ENCODE measurements at places on chromosomes 7 and 10.

DNA sequence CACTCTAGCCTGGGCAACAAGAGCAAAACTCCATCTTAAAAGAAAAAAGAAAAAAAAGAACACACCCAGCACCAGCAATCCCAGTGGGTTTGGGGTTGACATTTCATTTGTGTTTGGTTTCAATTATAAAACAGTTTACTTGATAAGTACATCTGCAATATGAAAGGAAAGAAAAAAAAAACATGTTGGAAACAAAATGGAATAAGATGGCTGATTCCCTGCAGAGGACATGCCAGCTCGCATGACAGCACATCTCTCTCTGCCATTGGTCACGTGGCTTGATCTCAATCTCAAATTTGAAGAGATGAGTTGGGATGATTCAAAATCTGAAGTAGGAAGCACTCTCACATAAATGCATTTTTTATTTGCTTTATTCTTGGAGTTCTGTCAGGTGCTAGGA is 28.0 kb downstream of the MYOF start:
- H3K36me3 ChIP-seq: peaks cover 62% of the 10 kb centered on the region
- no peak overlapping the region for H3K4me3 ChIP-seq
- no peak for DNase-seq
- peak overlapping the region; percentile 32 for H3K27ac ChIP-seq

GRCh38 chr7:76267894-76268183 is 34.6 kb upstream of the HSPB1 start:
- no peak overlapping the region for H3K4me3 ChIP-seq
- no peak overlapping the region for H3K27ac ChIP-seq
- no peak for DNase-seq
- H3K36me3 ChIP-seq: no peaks in the 10 kb centered on the region

GRCh38 chr7:116211913-116212596 is 1.7 kb downstream of the TES start:
- H3K36me3 ChIP-seq: no peaks in the 10 kb centered on the region
- no peaks in the 10 kb centered on the region for H3K27me3 ChIP-seq
- peak; percentile 43 for DNase-seq
- H3K4me3 ChIP-seq: peak overlapping the region; percentile 91

DNA sequence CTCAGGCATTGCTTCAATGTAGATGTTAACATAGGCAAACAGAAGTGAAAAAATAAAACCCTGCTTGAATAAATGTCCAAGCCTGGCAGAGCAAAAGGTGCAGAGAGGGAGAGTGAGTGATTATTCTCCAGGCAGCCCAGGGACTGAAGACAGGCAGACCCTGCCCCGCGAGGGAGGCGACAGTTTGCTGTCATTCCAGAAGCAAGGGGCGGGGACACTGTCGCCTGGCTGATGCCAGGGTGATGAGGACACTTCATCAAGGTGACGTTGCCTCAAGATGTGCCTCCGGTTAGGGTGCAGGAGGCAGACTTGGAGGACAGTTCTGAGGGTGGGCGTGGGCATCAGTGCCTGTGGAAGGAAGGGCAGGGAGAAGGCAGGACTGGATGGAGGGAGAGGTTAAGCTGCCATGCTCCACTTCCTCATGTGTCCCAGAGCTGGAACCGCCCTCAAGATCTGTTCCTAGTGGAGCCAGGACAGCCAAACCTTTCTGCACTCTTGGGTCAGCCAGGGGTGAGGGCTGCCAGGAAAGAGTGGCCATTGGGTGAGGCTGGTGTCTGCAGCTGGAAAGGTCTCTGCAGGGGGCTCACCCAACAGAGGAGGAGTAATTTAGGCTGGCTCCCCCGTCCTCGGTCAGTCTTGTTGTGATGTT is 560.5 kb upstream of the MKI67 start:
- no peak overlapping the region for H3K27ac ChIP-seq
- no peaks in the 10 kb centered on the region for H3K4me1 ChIP-seq
- no peak for DNase-seq
- no peaks in the 10 kb centered on the region for H3K36me3 ChIP-seq

DNA sequence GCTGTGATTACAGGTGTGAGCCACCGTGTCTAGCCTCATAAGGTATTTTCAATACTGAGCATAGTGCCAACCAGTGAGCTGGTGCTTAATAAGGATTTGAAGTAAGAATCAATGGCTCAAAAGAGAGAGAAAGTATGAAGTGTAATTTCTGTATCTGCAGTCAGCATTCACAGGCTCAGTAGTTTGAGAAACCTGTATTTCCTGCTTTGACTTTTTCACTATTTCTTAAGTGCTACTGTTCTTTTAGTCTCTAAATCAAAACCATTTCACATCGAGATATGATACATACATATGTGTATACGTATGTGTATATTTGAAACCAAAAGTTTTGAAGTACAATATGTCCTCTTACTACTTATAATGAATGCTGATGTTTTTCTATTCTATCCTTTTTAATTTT is 189.9 kb downstream of the PPP1R9A start:
- no peaks in the 10 kb centered on the region for H3K4me1 ChIP-seq
- no peaks in the 10 kb centered on the region for H3K27me3 ChIP-seq
- no peak overlapping the region for H3K4me3 ChIP-seq
- no peak for DNase-seq

Data from GM23248 (cell line).